Activated CD4-positive, alpha-beta memory T cell treated with anti-CD3 and anti-CD28 coated beads, Interleukin-2, amount 10 ng/mL, durations not matched to agents 7 days and 5 days (primary cell): ENCODE measurements at places on chromosomes 6 and 20. TPM values are rescaled to one million over a fixed set of nuclear protein-coding genes. Genes with fewer than 3 reads are reported as not detected.

Gene GNL1
- 70.8 TPM for total RNA-seq

GRCh38 chr6:80029470-80029869, 25.0 kb downstream of the TTK start:
- H3K4me1 ChIP-seq, result peaks cover 5% of the 10 kb centered on the region
- no peaks in the 10 kb centered on the region for H3K27me3 ChIP-seq
- H3K4me3 ChIP-seq, result no peak overlapping the region
- DNase-seq, result no peak
- no peak overlapping the region for H3K27ac ChIP-seq

DNA sequence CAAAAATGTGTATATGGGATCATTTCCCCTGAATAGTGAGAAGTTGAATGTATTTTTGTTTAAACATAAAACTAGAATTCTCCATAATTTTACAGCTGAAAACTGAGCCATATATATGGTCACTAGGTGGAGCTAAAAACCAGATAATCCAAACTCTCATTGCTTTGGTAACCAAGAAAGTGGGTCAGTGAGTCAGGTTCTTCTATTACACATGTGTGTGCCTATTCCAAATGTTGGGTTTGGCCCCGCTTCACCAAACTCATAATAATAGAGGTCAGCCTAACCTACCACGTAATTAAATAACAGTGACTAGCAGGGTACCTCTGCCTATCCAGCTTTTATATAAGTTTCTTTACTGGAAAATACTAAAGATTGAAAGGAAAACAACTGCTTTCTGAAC, 19.3 kb upstream of the RNGTT start:
- peaks cover 4% of the 10 kb centered on the region for H3K27me3 ChIP-seq
- no peak overlapping the region for H3K4me3 ChIP-seq
- no peaks in the 10 kb centered on the region for H3K36me3 ChIP-seq

DNA sequence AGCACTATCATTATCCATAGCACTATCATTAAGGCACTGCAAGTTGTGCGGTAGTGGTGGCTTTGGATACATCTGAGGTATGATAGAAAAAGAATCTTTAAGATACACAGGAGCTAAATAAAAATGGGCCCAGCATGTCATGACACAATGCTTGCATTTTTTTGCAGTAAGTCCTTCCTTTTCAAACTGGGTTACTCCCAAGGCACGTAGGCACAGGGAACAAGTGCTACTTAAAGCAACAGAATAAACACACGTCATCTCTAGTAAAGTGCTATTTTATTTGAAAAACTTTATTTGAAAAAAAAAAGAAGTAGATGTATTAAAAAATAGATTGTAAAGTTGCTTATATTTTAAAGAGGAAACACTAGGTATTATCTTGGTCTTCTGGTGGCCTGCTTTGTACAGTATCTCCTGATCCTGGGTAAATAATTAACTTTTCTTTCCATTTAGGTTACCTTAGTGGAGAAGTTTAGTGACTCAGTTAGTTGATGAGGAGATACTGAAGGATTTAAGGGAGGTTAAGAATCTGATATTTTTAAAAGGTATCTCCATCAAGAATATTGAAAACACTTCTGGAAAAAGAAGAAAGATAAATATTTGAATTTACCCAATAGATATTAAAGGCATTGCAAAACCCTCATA, 129.6 kb downstream of the EDN1 start:
- no peak overlapping the region for H3K4me3 ChIP-seq
- no peak overlapping the region for H3K27ac ChIP-seq
- no peaks in the 10 kb centered on the region for H3K27me3 ChIP-seq
- no peaks in the 10 kb centered on the region for H3K36me3 ChIP-seq

DNA sequence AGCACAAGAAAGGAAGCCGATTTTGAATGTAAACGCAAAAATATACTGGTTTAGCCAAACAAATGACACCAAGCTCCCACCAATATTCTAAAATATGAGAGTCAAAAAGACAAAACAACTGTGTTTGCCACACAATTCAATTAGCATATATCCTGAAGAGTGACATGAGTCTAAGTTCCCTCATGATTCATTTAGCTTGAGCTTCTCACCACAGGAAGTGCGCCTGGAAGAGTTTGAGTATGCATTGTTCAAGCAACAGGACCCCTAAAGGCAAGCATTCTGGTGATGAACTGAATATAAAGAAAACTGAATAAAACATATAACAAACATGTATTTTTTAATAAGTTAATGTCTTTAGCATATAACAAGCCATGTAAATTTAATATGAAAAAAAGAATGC, 115.2 kb upstream of the RUNX2 start:
- H3K27ac ChIP-seq, result no peak overlapping the region
- peaks cover 5% of the 10 kb centered on the region for H3K4me1 ChIP-seq
- no peak overlapping the region for H3K4me3 ChIP-seq
- H3K27me3 ChIP-seq, result no peaks in the 10 kb centered on the region
- DNase-seq, result no peak

GRCh38 chr6:30136570-30137286, 788 bp downstream of the TRIM40 start:
- peaks cover 21% of the 10 kb centered on the region for H3K4me1 ChIP-seq
- no peak overlapping the region for H3K4me3 ChIP-seq
- no peak for DNase-seq
- H3K27me3 ChIP-seq, result peaks cover 60% of the 10 kb centered on the region
- H3K36me3 ChIP-seq, result no peaks in the 10 kb centered on the region
- no peak overlapping the region for H3K27ac ChIP-seq
